CD4-positive, alpha-beta T cell treated with Interleukin-17A for 1 hour (primary cell): ENCODE measurements at places on chromosomes 13 and 19.

DNA sequence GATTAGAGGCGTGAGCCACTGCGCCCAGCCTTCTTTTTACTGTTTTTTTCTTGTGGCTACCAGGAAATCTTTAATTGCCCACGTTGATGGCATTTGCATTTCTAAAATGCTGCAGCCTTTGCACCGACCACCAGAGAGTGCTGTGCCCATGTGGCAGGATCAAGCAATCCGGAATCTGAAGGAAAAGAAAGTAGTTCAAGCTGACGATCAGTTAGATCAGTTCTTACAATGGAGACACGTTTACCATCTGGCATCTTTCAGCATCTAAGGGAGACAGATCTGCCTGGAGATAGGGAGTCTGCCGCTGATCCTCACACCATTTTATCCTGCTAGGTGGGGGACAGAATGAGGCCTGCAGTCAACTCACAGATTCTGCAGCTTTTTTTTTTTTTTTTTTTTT is 19.9 kb downstream of the TINCR start:
- DNase-seq: no peak

DNA sequence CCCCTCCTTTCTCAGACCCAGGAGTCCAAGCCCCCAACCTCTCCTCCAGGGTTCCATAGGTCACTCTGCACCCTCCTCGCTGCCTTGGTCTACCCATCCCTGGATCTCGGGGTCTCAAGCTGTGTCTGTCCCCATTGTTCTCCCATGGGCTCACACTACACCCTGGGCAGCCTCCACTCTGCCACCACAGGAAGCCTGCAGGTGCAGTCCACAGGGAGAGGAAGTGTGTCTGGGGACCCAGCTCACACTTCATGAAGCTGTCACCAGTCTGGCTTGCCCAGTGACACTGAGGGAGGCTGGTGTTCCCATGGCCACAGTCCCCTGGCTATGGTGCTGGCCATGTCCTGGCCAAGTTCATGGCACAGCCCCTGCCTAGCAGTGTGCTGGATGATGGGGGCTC is 5.3 kb downstream of the NECTIN2 start:
- no peak for DNase-seq

GRCh38 chr13:23639674-23640073 is 69.5 kb downstream of the TNFRSF19 start:
- DNase-seq: no peak

DNA sequence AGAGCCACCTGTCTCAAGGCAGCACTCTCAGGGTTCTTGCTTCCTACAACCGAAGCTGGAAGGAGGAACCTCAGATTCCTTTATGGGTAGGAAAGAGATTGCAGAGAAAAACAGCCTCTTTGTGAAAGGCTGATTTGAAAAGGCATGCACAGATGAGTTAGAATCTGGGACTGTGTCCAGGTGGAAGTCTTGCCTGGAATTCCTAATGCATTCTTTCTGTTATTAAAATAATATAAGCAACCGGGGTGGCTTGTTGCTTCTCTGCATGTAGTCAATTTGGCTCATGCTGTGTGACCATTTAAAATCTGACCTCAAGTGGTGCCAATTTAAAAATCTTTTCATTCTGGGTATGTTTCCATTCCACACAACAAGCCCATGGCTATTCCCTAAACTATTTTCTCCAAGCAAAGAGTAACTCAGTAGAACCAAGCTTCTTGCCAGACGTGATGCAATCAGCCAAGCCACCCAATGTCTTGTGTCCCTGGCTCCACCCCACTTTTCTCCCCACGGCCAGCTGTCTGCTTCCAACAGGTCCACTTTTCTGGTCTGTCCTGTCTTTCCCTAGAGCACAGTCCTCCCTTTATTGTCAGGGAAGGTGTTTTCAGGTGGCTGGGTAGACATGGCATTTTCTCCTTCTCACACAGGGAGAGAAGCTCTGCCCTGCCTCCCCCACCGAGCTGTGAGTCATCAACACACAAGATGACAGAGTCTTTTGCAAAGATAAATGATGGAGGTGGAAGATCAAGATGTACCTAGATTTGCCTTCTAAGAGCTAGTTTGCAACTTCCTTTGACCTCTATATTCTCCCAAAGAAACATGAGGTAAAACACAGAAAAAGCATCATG is 394.3 kb downstream of the FOXO1 start:
- no peak for DNase-seq

DNA sequence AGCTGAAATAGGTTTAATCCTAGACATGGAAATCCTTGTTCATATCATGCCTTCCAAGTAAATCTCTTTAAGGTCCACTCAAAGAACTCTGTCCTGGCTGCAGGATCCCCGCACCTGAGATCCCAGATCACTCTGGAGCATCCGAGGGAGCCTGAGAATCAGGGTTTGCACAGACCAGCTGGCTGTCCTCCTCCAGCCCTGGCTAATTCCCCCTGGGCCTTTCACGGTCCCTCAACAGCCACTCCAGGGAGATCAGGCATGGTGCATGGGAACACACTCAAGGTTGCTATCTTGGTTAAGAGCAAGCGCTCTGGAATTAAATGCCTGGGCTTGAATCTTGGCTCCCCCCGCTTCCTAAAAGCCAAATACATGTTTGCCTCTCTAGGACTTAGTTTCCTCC is 130.8 kb downstream of the IRS2 start:
- no peak for DNase-seq

DNA sequence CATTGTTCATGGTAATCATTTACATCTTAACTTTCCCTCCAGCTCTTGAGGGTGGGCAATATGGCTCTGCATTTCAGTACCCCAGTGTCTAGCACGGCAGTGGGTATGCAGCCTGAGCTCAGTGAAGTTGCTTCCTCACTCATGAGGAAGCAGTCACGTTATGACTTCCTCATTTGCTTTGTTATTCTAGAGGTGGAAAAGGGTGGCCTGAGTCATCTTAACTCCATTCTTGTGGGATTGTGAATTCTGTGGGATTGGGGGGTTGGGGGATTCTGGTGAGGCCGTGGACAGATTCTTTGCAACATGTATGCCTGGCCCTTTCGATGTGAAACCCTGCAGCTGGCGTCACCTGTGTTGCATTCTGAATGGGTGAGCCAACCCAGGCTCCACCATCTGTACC is 406.7 kb upstream of the ZNF507 start:
- no peak for DNase-seq

GRCh38 chr13:30020726-30021312 is 170.4 kb upstream of the UBL3 start:
- DNase-seq: no peak

DNA sequence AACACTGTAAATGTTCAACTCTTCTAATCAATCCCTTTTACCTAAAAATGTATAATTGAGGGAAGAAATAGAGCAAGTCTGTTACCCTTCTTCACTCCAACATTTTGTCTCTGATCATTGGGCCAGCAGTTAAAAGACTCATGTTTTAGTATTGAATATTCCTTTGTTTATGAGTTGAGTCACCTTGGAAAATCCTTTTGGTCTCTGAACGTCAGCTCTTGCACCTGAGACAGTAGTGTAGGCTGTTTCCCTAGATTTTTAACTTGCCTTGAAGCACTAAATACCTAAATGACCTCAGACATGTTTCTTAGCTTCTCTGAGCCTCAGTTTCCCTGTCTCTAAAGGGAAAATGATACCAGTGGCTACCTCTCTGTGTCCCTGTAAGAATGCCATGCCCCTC is 184.2 kb downstream of the RFC3 start:
- no peak for DNase-seq

DNA sequence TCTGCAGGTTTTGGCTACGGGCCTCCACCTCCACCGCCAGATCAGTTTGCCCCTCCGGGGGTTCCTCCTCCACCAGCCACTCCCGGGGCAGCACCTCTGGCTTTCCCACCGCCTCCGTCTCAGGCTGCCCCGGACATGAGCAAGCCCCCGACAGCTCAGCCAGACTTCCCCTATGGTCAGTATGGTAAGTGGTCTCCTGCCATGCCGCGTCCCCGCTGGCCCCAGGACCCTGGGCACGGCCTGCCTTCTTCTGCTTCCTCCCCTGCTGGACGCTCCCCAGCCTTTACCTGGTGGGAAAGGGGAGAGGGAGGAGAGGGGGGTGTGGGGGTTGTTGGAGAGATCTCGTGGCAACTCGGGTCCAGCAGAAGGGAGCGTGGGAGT is 5.7 kb upstream of the RPS15 start:
- no peak for DNase-seq

DNA sequence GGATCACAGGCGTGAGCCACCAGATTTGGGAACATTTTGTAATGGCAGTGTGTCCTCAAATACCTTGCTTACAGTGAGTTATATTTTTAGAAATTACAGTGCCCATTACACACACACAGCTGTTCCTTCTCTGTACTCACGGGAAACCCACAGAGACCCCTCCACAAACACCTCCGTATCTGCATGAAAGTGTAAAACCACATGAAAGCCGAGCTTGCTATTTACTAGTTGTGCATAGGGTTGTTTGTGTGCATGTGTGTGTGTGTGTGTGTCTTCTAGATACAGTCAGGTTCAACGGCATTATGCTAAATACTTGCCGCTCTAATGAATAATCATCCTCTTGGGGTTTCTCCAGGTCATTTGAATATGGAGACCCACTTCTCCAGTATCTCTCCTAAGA is 22.3 kb upstream of the LILRA2 start:
- DNase-seq: peak; percentile 72

GRCh38 chr13:31037874-31038500 is 105.5 kb downstream of the TEX26 start:
- DNase-seq: no peak

GRCh38 chr13:113907635-113908617 is 44.0 kb upstream of the GAS6 start:
- DNase-seq: no peak

DNA sequence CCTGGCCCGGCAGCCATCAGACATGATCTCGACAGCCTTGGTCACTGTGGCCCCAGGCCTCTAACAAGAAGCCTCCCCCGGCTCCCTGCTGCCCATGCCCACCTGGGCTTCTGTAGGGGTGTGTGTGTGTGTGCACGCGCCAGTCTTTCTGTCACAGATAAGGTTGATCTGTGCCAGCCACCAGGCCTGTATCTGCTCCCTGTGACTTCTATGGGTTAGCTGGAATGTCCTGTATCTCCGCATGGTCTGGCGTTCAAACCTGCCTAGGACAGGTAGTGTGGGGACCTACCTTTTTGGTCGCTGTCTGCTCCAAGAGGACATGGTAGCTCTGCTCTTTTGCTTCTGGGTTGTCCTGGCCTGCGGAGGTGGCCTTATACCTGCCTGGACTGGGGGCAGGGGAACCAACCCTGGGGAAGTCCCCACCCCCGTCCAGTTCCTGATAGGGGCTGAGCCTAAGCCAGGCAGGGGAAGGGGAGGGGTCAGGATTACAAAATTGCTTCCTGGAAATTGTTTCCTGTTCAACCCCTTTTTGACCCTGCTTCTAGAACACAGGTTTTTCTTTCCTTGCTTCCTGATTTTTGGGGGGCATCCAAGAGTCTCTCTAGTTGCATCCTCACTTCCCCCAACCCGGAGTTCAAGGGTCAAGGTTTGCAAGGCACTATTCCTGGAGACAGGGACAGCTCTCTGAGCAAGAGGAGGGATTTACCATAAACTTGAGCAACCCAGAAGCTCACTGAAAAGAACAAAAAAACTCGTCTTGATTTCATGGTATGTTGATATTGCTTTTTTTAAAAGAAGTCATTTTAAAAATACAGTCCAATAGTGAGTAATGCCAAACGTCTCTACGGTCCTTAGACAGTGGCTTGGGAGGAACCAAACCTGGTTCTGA is at the start of gene LRG1:
Gene LRG1 (minus strand): TSS at position 344 of the 889 bp plus-strand sequence. CDS start 23 bp downstream, at position 321.
- peak; percentile 9 for DNase-seq

- no peak for DNase-seq
These were observed 910.2 kb upstream of the SLC10A2 start for GRCh38 chr13:103976371-103976770.

DNA sequence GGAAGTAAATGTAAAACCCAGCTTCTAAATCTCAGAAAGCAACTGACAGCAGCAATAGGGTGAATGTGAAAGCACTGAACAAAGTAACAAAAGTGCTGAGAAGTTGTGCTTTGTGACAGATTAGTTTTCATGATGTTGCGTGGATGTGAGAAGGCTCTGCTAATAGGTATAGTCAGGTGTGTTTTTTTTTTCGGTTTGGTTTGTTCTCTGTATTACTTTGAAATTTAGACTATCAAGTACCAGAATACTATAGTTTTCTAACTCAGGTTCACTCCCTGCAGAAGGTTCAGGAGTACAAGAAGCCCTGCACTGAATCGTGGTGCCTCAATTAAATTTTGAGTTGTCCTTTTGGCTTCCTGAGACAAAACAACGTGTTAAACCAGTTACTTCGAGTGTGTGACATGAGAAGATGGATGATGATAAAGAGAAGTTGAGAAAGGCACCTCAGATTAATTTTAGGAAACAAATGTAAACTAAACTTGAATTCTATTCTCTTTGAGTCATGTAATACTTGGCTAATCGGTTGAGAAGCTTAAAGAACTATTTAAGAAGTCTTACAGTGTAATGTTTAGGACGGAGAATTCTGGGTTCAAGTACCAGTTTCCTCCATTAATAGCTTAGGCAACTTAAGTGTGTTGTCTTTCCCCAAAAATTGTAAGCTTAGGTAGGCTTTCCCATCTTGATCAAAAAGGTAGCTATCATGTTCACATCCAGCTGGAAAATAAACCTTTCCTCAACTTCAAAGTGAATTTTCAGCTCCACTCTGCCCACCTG is 10.3 kb downstream of the MIR17HG start:
- no peak for DNase-seq

DNA sequence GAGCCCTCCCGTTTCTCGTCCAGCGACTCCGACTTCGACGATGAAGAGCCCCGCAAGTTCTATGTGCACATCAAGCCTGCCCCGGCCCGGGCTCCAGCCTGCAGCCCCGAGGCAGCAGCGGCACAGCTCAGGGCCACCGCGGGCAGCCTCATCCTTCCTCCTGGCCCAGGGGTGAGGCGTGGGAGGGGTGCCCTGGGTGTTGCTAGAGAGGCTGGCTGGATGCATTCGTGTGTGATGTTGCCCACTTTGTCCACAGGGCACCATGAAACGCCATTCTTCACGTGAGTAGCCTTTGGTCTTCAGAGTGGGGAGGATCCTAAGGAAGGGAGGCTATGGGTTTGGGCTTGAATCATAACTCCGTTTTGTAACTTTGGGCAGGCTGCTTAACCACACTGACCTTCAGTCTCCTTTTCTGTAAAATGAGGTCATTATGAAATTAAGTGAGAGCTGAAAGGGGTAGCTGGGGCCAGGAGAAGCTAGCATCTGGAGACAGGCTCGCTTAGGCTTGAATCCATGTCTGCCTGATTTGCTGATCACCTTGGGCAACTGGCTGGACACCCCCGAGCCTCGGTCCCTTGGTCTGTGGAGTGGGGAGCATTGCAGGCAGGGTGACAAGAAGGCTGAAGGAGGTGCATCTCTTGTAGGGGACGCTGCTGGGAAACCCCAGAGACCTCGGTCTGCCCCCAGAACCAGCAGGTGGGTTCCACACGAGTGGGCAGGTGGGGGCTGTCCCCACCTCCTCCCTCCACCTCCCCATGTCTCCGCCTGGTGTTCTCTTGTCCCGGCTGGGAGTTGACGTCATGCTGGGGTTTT is 18.7 kb upstream of the B3GNT3 start:
- no peak for DNase-seq

GRCh38 chr19:3108775-3109174 is 14.6 kb downstream of the GNA11 start:
- peak; percentile 77 for DNase-seq
